ENCODE measurements at places on chromosomes 13 and 19.

DNA sequence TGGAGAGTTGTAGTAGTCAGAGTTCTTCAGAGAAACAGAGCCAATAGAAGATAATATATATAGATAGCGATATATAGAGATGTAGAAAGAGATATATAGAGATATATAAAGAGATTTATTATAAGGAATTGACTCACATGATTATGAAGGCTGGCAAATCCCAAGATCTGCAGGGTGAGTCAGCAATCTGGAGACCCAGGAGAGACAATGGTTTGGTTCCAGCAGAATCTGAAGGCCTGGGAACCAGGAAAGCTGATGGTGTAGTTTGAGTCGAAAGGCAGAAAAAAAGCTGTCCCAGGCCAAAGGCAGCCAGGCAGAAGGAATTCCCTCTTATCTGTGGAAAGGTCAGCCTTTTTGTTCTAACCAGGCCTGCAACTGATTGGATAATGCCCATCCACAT lies 194.1 kb downstream of the NUFIP1 start:
- DNase-seq = no peak

DNA sequence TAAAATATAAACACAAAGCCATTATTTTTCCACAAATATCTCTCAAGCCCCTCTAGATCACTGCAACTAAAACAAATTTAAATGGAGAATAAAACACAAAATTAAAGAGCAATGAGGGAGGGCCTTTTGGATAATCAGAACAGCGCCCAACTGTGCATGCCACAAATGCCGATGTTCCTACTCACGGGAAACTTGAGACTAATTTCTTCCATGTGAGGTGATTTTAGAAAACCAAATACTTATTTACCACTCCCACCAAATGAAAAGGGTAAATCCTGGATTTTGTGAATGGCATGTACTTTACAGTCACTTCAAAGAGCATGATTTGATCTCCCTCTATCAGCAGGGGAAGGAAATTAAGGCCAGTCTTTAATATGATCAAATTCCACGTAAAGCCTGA lies 74.8 kb downstream of the SLC7A1 start:
- DNase-seq = no peak

GRCh38 chr13:40178130-40178529 lies 488.3 kb downstream of the FOXO1 start:
- DNase-seq = no peak

GRCh38 chr19:53849237-53849676 lies 18.4 kb upstream of the MYADM start:
- no peak for DNase-seq

DNA sequence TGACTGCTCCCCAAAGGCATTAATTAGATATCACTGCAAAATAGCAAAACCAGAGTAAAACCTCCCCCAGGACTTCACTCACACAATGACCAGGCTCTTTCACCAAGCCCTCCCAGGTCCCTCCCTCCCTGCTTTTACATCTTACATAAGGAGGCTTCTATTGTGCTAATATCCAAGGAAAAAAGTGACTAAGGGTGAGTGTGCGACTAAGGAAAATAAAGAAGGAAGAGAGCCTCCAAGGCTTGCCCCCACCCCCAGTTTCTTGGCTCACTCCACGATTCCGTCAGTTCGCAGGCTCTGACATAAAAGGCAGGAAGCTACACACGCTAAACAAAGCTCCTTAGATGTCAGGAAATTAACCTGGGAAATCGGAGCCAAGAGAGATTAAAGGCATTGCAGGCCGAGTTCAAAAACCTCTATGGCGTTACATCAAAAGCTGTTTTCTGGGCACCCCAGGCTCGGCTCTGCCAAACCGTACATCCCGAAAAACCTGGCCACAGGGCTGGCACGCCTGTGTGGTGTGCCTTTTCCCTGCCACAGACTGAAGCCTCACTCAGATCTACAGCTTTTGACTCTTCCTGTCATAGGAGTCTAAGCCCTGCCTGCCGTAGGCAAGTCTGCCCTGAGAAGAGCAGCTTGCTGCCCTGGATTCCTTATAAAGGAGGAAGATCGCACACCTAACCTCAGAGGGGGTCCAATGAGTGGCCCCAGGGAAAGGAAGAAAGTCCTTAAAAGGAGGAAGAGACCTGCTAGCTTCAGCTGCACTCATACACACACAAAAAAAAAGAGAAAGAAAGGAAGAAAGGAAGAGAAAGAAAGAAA lies 67.0 kb upstream of the SERP2 start:
- no peak for DNase-seq

DNA sequence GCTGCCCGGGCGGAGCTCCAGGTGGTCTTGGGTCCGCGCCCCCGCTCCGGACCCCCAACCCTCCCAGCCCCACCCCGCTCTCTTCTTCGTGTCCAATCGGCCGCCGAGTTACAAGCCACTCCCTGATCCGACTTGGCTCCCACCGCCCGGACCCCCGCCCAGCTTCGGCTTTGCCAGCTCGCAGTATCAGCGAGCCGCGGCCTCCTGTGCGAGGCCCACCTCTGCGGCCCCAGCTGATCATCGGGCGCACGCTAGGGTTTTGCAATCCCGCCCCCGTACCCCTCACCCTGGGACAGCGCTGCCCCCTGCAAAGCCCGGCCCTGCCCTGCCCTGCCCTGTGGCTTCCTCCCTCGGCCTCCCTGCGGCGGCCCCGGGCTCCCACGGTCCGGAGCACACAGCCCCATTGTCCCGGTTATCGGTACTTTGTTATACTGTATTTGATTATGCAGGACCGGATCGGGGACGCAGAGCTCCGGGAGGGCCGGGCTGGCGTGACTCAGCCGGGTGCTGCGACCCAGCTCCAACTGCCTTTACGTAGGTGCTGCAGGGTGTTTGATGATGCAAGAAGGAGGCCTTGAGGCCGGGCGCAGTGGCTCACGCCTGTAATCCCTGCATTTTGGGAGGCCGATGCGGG lies 598 bp upstream of the LPAR2 start:
- no peak for DNase-seq

- no peak for DNase-seq
Observed at GRCh38 chr19:3916033-3916432, 16.8 kb upstream of the NMRK2 start.

GRCh38 chr13:93193682-93194081 lies 32.9 kb upstream of the GPC6 start:
- DNase-seq = no peak

DNA sequence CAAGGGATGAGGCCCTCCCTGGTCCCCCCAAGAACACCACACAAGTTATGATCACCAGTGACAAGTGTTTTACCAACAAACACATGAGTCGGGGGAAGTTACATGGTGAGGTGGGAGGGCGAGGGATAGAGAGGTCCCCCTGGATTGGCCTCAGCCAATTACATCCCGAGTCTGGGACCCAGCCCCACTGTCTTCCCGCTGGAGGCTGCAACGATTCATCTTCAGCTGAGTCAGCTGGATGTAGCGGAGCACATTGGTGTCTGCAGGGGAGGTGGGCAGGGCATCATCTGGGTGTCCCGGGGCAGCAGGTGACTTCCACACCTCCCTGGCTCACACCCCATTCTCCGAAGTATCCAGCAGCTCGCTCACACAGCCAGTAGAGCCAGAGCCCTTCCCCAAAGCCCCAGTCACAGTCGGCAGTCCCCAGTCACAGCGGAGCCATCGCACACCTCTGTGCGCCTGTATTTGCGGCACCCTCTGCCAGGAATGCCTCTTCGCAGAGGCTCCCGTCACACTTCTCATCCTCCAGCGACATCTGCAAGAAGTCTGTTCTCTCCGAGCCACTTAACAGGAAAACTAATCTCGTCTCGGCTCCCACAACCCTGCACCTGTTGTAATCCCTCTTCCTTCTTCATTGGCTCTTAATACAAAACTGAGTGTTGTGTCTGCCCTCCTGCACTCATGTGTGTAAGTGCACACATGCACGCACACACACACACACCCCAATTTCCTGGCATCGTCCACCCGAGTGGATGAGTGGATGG lies 2.0 kb downstream of the TTC9B start:
- no peak for DNase-seq

- no peak for DNase-seq
Observed at GRCh38 chr19:35136231-35136630, 1.4 kb upstream of the LGI4 start.

- no peak for DNase-seq
Observed at GRCh38 chr19:3868770-3869456, at the start of gene ZFR2. Gene ZFR2 (minus strand): TSS chr19:3869038. CDS start chr19:3869017, 21 bp downstream.

- no peak for DNase-seq
Observed at GRCh38 chr13:31441800-31442510, 242.2 kb downstream of the B3GLCT start.

- peak; percentile 81 for DNase-seq
Observed at GRCh38 chr19:47210689-47211316, 20.2 kb downstream of the BBC3 start.
